ENCODE measurements at places on chromosomes 2 and 18. TPM values are rescaled to one million over a fixed set of nuclear protein-coding genes. Genes with fewer than 3 reads are reported as not detected.

The LRP1B gene
- not detected for total RNA-seq

The PDE6D gene
- 13.2 TPM for total RNA-seq

The RAX gene
- total RNA-seq: not detected

The SALL3 gene
- not detected for total RNA-seq

The FSHR gene
- total RNA-seq: not detected

The LBH gene
- total RNA-seq: 1.7 TPM

The C2orf15 gene
- 0.74 TPM for total RNA-seq

The PSMA8 gene
- total RNA-seq: not detected

GRCh38 chr2:58140508-58141072 lies 94.0 kb downstream of the VRK2 start:
- DNase-seq: no peak

DNA sequence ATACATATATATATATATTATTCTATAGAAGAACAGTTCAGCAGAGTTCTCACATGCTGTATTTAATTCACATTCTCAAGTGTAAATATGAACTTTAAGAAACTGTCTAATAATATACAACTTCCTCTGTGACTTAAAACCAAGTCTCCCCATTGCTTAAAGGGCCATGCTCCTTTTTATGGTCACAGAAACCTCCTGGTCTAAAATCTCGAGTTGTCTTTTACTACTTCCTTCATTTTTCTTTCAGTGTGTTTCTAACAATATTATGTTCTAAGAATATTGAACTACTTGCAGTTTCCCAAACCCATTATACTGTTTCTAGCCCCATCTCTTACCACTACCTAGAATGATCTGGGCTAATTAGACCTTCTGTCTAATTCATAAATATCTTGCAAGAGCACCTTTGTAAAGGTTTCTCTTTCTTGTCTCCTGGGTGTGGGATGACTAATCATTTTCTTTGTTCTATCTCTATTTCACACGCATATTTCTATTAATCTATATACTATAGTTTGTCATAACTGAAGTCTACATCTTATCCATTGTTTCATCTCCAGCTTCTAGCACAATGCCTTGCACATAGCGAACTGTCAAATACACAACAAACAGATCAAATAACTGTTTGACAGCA lies 48.8 kb downstream of the ERBB4 start:
- DNase-seq: no peak

GRCh38 chr2:209334188-209335017 lies 89.4 kb upstream of the MAP2 start:
- DNase-seq: peak; percentile 84

DNA sequence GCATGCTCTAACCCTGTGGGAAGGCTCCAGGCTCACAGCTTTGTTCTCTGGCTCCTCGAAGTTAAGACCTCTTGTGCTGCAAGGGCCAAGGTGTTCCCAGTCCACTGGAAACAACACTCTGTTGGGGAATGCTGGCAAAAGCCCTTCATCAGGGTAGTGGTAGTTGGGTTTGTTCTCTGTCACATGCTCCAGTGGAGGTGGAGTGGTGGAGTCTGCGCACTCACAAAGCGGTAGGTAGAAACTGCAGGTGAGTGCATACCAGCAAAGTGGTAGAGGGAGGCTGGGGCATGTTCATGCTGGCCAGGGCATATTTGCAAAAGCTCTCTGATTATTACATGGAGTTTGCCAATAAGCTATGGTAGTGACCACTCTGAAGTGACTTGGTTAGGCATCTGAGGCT lies 410.5 kb downstream of the CDH19 start:
- DNase-seq: no peak

GRCh38 chr2:202104286-202104870 lies 31.3 kb downstream of the KIAA2012 start:
- peak; percentile 69 for DNase-seq

GRCh38 chr2:157837851-157838441 lies 38.2 kb downstream of the ACVR1 start:
- DNase-seq: no peak

DNA sequence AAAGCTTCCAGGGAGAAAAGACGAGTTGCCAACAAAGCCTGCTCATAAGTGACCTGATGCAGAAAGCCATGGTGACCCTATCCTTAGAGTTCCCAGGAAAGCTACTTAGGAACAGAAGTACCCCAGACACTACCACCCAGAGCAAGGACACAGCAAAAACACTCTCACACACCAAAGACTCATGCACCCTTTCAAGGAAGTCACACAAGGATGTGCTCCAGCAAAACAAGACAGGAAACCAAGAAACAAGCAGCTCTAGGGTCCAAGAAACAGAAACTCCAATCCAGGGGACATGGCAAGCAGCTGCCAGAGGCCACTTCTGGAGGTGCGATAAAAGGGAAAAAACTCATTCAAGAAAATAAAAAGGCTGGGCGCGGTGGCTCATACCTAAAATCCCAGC lies 5.7 kb downstream of the KIF1A start:
- no peak for DNase-seq

GRCh38 chr2:54845094-54845493 lies 121.6 kb downstream of the EML6 start:
- no peak for DNase-seq

DNA sequence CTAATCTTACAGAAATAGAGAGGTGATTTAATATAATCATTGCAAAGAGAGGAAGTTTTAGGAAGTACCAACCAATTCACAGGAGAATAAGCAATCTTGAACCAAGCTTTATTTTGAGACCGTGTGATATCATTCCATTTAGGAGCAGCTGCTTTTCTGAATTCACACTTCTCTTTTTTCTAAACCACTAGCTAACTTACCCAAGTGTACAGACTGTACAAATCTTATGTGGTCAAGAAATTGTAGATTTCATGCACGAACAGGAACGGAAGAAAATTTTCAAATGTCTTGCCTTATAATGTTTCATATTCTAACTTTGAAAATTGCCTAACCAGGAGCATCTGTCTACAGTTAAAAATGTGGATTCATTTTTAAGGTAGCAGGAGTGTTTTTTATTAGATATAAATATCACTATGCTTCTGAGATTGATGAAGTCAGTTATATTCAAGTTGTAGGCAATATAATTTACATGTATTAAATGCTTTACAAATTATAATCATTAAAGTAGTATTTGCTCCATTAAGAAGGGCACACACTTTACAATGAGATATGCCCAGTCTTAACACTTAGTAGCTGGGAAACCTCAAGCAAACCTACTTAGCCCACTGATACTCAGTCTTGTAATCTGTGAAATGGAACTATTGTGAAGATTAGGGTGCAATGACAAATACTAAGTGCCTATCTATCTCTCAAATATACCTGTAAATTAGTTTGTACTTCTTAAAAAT lies 302.2 kb upstream of the STON1 start:
- no peak for DNase-seq

GRCh38 chr18:76134628-76135027 lies 360.4 kb downstream of the ZNF516 start:
- no peak for DNase-seq

- DNase-seq: no peak
These were observed 733.2 kb upstream of the PKDCC start for GRCh38 chr2:41314511-41315070.

DNA sequence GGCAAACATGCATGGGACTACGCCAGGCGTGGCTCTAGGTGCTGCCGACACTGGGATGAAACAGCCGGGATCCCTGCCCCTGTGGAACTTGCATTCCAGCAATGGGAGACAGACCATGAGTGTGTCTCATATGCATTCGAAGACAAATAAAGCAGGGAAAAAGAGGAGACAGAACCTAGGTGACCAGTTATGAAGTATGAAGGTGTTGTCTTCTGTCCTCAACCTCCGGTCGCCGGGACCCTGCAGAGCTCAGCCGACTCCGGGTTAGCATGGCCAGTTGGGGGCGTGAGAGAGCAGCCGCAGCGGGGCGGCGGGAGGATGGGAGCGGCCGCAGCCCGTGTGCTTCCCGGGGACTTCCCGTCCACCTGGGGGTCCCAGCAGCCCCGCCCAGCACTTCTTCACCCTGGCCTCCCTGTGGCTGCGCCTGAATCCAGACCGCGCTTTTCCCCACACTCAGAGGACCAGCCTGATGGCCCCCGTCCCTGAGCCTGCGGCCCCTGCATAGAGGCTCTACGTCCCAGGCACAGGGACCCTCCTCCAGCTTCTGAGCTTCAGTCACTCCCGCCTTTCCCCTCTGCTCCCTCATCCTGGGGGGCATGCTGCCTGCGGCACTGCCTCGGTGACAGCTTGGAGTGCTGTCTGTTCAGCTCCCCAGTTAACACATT lies 11.4 kb downstream of the ID2 start:
- DNase-seq: peak; percentile 33

DNA sequence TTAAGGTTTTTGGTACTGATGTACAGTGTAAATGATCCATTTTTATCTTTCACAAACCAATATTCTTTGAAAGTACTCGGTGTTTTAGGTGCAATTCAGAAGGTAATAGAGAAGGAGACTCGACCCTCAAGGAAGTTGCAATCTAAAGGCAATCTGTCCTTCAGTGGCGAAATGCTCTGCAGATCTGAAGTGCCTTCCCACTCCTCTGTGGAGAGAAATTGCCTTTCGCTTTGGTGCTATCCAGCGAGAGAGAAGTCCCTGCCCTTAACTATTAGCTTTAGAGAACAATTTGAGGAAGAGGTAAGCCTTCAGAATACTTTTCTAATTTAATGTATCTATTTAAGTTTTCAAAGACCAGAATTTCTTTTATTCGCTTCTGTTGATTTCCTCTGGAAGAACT lies 371.8 kb upstream of the FANCL start:
- DNase-seq: no peak

GRCh38 chr2:12429779-12430406 lies 286.8 kb upstream of the TRIB2 start:
- peak; percentile 47 for DNase-seq

- DNase-seq: no peak
These were observed 42.3 kb downstream of the LRRTM4 start for GRCh38 chr2:77479895-77480294.

DNA sequence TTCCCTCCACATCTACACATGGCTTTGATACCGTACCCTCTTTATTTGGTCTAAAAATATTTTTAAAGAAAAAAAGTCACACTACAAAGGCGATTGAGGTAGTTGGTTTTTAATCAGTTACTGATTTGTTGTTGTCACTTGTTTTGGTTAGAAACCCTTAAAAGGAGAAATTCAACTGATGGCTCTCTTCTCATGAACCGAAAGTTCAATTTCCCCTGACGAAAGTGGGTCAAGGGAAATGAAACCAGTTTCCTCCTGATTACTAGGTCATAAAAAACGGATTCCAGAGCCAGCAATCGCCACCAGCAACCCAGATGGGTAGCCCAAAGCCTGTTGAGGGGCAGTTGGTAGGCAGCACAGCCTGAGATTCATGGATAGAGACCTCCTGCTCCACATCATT lies 63.2 kb downstream of the DLGAP1 start:
- DNase-seq: no peak

GRCh38 chr18:50125456-50125855 lies 69.5 kb downstream of the MYO5B start:
- no peak for DNase-seq

- peak; percentile 25 for DNase-seq
These were observed 13.5 kb downstream of the SPOPL start for GRCh38 chr2:138515092-138515491.

DNA sequence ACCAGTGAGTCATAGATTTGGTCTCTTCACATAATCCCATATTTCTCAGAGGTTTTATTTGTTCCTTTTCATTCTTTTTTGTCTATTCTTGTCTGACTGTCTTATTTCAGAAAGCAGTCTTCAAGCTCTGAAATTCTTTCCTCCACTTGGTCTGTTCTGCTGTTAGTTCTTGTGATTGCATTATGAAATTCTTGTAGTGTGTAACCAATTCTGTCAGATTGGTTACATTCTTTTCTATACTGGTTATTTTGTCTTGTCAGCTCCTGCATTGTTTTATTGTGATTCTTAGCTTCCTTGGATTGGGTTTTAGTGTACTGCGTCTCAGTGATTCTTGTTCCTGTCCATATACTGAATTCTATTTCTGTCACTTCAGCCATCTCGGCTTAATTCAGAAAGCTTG lies 18.6 kb downstream of the EHBP1 start:
- no peak for DNase-seq

DNA sequence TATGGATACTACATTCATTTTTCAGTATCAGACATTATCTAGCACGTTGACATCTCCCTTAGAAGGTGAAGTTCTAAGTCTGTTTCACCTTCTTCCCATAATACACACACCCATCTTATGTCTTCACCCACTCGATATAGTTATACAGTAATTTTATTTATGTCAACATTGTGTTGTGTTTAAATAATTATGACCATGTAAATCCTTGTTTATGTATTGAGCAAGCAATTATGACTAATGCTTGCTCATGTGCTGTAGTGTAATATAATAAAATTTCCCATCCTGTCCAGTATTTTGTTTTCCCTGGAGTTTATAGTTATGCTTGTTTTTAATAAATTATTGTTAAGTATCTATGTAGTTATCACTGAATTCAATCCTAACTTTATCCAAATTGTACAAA lies 163.2 kb downstream of the MTX2 start:
- DNase-seq: peak; percentile 19

GRCh38 chr2:218997731-218998130 lies 4.5 kb upstream of the CRYBA2 start:
- DNase-seq: no peak

- DNase-seq: peak; percentile 25
These were observed 1456.1 kb upstream of the ACVR2A start for GRCh38 chr2:146388757-146389156.

DNA sequence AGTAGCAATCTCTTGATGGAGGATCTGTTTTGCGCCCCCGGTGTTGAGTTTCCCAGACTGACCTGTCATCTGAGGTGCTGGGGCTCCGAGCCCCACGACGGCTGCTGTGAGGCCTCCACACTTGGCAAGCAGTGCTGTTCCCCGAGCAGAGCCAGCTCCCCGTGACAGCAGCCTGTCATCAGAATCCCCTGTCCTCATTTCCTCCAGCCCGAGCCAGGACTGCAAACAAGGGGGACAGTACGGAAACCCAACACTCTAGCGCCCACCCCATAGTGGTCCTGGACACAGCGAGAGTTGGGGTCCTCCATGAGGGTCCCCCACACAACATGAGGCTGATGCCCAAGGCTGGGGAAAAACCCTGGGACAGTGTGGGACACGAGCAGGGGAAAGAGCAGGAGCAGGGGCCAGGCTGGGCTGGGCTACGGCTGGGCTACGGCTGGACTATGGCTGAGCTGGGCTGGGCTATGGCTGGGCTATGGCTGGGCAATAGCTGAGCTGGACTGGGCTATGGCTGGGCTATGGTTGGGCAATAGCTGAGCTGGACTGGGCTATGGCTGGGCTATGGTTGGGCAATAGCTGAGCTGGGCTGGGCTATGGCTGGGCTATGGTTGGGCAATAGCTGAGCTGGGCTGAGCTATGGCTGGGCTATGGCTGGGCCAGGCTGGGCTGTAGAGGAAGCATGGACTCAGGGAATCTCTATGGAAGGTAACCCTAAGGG lies 1.5 kb upstream of the KLHL30 start:
- peak; percentile 77 for DNase-seq

- peak; percentile 51 for DNase-seq
These were observed 58.2 kb downstream of the PMAIP1 start for GRCh38 chr18:59957957-59958356.

DNA sequence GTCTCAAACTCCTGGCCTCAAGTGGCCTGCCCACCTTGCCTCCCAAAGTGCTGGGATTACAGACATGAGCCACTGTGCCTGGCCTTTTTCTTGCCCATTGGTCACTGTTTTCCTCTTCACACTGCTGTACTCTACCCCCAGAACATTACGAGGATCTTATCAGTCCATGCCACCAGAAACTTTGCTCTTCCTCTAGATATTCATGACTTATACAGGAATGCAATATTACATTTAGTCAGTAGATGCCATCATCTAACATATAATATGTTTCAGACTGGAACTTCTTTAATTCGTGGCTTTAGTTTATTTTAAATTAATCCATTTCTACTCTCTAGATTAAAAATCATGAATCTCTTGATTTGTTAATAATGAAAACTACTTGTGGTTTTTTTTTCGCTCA lies 135.5 kb downstream of the COMMD1 start:
- DNase-seq: no peak

Measured in MCF 10A (cell line).